ENCODE measurements at places on chromosomes 12 and 14.

DNA sequence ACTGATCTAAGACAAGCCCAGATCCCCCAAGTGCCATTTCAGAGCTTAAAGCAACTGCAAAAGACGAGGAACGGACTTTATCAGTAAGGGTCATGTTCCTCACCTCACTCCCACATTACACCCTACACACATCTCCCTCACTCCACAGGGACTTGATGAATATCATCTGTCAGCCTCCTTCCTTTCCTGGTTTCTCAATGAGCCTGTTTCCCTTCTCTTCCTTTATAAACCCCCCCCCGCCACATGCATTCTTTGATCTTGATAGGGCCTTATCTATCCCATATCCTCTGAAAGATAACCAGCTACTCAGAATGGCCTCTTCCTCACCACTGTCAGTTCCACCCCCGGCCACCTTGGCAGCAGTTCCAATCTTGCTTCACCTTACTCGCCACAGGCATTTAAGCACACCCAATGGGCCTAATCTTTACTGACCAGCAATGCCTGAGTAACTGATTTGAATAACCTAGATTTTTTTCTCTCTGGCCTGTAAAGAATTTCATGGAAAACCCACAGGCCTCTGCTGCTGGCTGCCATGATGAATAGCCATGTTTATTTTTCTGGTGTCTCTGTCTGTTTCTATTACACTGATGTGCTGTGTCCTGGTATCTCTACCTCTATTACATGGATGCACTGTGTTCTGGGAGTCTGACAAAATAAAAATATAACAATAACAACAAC lies 138.7 kb downstream of the PHLDA1 start:
- no peak for DNase-seq

DNA sequence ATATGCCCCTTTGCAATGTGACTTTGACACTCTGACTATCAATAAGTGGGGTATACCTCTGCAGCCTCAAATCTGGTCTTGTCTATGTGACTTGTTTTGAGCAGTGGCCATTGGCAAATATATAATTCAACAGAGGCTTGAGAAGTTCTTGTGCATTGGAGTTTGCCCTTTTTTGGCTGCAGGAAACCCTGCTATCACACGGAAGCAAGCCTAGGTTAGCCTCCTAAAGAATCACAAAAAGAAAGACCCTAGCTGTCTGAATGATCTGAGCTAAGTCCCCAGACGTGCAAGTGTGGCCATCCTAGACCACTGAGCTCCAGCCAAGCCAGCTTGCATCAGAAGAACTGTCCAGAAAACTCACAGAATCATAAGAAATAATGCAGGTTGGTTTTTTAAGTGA lies 31.8 kb upstream of the PARP11 start:
- DNase-seq = no peak

- DNase-seq = no peak
Observed at GRCh38 chr12:124493809-124494750, 73.3 kb downstream of the NCOR2 start.

GRCh38 chr12:4015225-4016091 lies 142.3 kb upstream of the PARP11 start:
- no peak for DNase-seq

DNA sequence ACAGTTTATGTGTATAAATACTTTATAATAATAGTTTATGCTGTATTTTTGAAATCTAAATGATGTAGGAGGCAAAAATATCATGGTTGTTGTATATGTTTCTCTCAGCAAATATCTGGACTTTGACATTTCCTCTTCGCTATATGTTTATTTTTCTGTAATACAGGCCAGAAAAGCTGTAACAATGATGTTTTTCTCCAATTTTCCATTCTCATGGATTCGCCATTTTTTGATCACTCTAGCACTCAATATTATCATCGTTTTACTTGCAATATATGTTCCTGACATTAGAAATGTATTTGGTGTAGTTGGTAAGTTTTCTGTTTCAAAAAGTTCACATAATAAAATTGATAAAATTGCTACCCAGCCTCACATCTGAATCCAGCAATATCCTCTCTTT lies 70.6 kb downstream of the SLC38A6 start:
- DNase-seq = no peak

GRCh38 chr12:981176-981828 lies 9.7 kb upstream of the ERC1 start:
- DNase-seq = no peak

DNA sequence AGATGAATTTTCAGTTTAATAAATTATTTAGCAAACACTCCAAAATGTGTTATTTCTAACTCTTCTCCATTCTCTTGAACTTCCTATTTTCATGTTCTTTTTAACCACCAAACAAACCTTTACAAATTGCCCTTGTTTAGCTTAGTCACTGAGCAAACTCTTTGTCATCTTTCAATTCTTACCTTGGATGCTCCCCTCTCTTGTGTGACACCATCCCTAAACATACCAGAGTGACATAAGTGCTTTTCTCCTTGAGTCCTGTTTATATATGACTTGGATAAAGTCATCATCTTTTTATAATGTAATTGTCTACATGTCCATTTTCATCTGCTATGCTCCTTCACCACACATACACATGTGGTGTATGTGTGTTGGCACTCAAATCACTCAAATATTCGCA lies 3.4 kb upstream of the TMEM19 start:
- DNase-seq = no peak

DNA sequence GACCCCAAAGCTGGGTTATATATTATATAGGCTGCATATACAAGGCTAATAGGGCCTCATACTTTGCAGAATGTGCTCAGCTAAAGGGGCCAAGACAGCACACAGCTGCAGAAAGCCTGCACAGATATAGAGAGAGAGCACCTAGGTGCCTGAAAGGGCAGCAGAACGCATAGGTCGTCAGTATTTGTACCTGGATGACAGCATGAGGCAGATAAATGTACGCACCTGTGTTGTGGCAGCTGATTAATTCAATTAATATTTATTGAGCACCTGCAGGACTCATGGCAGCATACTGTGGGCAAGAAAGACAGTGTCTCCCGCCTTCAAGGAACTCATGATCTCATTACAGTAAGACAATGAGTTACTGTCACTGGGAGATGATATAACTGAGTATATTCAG lies 33.4 kb downstream of the SPTB start:
- no peak for DNase-seq

DNA sequence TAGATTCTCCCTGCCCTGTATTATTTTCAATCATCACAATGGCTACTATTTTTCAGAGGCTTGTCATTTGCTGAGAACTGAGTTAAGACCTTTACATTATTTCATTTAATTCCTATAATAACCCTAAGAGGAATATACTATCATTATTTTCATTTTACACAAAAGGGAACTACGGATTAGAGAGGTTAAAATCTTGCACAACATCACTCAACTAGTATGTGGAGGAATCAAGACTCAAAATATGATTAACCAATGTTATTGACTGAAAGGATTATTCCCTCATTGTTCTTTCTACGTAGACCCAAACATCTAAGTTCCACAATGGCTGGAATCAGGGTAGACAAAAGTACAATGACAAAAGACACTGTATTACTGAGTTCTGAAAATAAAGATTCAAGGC lies 45.0 kb downstream of the GPR65 start:
- DNase-seq = no peak

DNA sequence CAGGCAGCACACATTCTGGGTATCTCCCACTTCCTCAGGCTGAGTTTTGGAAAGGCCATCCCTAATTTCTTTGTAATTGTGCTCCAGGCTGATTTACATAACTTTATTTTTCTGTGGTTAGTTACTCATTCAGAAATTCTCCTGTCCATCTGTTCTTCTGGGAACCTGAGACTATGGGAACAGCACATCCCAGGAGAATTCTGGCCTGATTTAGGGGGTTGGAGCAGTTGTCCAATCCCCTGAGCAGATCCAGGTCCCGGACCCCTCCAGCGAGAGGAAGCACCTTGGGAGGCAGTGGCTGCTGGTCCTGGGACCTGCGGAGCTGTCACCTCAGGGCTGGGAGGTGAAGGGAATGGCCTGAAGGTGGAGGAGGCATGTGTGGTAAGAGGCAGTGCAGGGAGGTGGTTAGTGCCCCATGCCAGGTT lies 40.4 kb downstream of the TSPAN9 start:
- DNase-seq = no peak

DNA sequence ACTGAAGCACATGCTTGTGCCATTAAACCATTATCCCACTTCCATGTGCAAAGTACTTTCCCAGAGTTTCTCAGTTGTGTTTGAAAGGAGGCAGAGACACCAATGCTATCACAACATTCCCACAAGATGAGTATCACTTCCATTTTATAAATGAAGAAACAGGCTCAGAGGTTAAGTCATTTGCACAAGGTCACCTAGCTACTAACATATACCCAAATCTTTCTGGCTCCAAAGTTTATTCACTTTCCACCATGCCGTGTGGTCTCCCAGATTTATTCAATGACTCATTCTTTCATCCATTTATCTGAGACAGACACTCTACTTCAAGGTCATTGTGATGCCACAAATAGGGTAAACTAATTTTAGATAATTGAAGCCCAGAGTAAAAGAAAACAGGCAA lies 9.4 kb downstream of the ART4 start:
- DNase-seq = no peak

DNA sequence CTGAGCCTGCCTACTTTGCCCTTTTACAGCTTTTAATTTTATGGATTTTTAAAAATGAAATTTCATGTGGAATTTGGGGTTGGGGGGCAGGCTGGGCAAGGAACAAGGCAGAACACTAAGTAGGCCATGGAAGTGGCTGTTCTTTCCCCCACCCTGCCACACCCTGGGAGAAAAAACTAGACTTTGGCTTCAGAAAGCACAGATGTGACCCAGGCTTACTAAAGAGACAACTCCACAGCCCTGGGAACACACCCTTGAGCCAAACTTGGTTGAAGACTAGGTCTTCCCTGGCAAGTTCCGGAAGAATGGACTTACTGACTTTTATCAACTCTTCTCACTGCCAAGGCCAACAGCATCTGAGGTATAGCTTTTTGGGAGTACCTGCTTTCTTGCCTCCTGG lies 40.3 kb downstream of the BAZ2A start:
- no peak for DNase-seq
